ENCODE measurements at places on chromosomes 12 and 14.

- DNase-seq: no peak
Observed at GRCh38 chr14:51180577-51180976, 59.5 kb upstream of the TMX1 start.

DNA sequence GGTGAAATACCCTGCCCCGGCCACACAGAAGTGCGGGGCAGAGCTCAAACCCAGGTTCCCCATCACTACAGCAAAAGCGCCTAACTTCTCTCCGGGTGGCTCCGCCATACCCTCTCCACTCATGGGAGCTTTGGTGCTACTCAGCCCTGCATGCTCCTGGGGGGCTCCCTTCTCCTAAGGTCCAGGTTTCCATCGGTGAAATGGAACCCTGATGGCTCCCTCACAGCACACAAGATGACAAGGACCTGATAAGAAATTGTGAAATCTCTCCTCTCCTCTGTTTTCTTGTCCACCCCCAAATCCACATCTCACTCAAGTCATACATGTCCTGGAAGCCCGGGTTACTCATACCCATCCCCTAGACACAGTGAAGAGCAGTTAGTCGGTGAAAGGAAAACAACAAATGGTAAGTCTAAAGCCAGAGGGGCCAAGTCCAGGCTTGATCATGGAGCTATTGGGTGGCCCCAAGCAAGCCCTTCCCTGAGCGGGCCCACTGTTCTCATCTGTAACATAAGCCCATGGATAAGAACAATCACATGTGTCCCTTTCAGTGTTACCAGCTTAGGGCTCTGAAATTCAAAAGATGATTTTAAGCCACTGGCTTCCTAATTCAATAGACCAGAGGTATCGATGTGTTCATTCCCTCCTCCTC is 317.5 kb downstream of the BCL11B start:
- DNase-seq: no peak

GRCh38 chr12:13539051-13539450 is 342.5 kb downstream of the EMP1 start:
- DNase-seq: no peak

GRCh38 chr12:48786591-48787544 is 2.0 kb downstream of the ADCY6 start:
- DNase-seq: no peak

GRCh38 chr12:4435537-4435936 is 10.1 kb downstream of the FGF6 start:
- no peak for DNase-seq

DNA sequence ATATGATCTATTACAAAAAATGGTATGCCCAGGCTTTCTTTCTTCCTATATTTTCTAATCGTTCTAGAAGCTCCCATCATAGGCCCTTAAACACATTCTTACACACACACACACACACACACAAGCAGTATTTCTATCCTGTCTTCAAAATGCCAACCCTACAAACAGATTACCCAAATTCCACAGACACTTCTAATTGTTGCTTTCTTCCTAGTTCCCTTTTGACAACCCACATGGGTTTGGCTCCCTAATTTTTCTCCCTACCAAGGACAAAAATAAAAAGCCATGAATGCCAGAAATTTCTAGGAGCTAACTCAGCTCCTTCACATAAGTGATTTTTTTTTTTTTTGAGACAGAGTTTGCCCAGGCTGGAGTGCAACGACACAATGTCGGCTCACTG is 60.3 kb upstream of the NTF3 start:
- no peak for DNase-seq

DNA sequence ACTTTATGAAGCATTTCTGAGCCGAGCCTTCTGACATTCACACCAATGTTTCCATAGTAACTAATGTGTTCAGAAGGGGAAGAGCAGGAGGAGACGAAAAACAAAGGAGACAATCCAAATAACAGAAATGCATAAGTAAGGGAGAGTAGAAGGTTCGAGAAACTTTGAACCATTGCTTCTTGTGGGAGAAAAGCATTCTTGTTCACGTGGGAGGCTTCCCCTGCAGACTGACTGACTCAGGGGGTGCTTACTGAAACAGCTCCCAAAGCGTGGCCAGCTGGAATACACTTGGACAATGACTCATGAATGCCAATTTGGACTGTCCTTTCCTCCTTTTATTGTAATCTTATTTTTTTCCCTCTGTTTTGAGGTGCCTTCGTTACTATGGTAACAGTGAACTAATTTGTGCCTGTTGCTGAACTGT is 73.9 kb downstream of the NEDD1 start:
- DNase-seq: no peak

GRCh38 chr12:124044809-124045321 is 71.8 kb downstream of the ZNF664 start:
- DNase-seq: no peak

GRCh38 chr12:89179983-89180382 is 172.3 kb downstream of the DUSP6 start:
- DNase-seq: no peak

GRCh38 chr12:3336606-3337311 is 154.2 kb upstream of the PRMT8 start:
- DNase-seq: no peak

DNA sequence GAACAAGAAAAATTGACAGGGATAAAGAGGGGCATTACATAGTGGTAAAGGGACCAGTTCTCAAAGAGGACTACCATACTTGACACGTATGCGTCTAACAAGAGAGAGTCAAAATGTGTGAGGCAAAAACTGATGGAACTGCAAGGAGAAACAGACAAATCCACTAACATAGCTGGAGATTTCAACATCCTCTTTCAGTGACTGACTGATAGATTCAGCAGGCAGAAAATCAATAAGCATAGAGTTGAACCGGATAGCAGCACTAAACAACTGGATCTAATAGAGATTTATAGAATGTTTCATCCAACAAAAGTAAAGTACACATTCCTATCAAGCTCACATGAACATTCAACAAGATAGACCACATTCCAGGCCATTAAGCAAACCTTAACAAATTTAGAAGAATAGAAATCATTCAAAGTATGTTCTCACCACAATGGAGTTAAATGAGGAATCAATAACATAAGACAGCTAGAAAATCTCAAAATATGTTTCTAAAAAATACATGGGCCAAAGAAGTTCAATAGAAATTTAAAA is 16.1 kb upstream of the CRACR2A start:
- no peak for DNase-seq

DNA sequence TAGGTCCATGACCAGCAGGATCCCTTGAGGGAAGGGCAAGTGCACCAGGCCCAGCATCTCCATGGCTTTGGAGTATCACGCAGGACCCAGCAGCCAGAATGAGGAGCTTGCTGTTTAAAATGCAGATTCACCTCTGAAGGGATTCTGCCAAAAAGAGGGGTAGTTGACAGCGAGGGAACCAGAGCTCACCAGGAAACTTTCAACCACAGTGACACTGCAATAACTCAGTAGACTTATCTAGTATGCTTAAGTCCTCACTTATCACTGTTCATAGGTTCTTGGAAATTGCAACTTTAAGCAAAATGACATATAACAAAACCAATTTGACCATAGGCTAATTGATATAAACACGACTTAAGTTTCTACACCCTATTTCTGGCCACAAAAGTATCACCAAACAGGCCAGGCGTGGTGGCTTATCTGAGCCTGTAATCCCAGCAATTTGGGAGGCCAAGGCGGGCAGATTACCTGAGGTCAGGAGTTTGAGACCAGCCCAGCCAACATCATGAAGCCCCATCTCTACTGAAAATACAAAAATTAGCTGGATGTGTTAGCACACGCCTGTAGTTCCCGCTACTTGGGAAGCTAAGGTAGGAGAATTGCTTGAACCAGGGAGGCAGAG is 21.4 kb upstream of the CKAP4 start:
- DNase-seq: no peak

DNA sequence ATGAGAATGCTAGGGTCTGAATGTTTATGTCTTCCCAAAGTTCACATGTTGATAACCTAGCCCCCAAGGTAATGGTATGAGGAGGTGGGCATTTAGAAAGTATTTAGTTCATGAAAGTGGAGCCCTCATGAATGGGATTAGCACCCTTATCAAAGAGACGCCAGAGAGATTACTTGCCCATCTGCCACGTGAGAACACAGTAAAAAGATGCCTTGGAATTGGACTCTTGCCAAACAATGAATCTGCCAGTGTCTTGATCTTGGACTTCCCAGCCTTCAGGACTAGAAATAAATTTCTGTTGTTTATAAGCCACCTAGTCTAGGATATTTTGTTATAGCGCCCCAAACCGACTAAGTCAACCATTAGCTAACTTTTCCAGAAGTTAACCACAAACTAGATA is 92.0 kb upstream of the SLC38A4 start:
- no peak for DNase-seq

GRCh38 chr14:44361083-44361482 is 146.0 kb downstream of the FSCB start:
- no peak for DNase-seq

GRCh38 chr14:65117769-65118745 is 15.7 kb upstream of the MAX start:
- no peak for DNase-seq

Data from bone marrow (tissue), 2 donors.